ENCODE measurements at places on chromosomes 1 and 21. TPM values are rescaled to one million over a fixed set of nuclear protein-coding genes. Genes with fewer than 3 reads are reported as not detected.

DNA sequence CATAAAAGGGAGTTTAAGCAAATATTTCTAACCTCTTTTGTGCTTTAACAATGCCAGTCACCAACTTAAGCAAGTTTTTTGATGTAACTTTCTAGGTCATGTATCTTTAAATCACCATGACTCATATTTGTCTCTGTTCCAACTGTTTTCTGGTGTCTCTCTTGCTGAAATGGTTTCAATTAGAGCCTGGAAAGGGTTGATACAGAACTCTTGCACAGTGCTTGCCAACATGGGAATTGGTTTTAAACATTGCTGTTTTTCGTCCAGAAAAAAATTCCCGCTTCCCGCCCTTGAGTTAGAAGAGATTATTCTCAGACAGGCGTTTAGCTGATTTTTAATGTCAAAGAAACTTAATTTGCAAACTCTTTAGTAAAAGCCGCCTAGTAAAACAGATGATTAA lies 46.4 kb upstream of the SLC22A15 start:
- DNase-seq = no peak

Gene TTC39A
- total RNA-seq = under 0.01 TPM

GRCh38 chr1:94067196-94067595 lies 53.8 kb downstream of the ABCA4 start:
- DNase-seq = no peak

Gene SHISA4
- 12.7 TPM for total RNA-seq

Gene HSD11B1
- total RNA-seq = 3.6 TPM

- no peak for DNase-seq
Measured at GRCh38 chr1:150210091-150210490, 25.8 kb downstream of the ANP32E start.

DNA sequence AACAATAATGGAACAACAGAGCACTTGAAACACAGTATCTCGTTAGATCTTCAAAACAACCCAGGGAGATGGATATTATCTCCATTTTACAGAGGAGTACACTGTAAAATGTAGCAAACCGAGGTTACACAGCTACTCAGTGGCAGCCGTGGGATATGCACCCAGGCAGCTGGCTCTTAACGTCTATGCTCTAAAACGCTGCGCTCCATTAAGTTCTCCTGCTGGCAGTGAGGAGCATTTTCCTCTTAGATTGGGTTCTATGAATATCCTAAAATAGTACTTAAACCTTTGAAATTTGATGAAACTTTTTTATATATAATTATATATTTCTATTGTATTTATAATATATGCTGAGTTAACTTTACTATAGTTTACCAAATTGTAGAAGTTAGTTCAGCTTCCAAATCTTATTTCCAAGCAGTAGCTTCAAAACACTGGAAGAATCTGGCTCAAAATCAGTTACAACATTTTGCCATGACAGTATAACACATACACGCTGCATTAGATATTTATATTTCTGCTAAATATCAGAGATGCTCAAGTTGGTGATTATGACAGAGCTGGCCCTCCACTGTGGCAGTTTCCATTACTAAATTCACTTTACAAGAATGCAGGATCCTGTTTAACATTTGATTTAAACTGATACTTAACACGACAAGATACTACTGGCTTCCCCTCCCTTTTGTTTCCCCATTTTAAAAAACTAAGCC lies 49.5 kb downstream of the TGFBR3 start:
- DNase-seq = no peak

DNA sequence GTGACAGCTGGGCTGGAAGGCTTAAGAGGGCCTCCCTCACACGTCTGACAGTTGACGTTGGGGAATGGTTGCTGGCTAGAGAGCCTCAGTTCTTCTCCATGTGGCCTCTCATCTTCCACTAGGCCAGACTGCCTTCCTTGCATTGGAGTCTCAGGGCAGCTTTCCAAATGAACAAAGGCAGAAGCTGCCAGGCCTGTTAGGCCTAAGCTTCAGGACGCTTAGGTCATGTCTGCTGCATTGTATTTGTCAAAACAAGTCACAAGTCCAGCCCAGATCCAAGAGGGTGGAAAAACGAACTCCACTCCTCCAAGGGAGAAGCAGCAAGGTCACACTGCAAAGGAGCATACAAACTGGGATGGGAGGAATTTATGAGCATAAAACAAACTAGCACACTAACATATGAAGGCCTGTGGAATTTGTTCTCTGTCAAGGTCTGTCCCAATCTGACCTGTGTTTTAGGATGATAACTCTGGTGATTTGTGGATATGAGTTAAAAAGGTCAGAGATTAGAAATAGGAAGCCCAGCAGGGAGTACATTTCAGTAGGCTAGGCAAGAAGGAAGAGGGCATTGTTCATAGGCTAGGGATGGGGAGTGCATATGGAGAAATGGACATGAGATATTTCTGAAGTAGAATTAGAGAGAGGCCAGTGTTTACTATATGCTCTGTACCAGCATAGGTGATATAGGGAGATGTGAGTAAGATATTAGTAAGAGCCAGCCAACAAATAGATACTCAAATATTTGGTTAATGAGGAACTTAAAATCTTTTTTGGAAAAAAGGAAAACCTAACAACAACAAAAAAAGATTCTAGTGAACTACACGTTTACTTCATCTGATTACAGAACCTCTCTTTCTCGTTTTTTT lies 29.1 kb upstream of the CNN3 start:
- peak; percentile 73 for DNase-seq

DNA sequence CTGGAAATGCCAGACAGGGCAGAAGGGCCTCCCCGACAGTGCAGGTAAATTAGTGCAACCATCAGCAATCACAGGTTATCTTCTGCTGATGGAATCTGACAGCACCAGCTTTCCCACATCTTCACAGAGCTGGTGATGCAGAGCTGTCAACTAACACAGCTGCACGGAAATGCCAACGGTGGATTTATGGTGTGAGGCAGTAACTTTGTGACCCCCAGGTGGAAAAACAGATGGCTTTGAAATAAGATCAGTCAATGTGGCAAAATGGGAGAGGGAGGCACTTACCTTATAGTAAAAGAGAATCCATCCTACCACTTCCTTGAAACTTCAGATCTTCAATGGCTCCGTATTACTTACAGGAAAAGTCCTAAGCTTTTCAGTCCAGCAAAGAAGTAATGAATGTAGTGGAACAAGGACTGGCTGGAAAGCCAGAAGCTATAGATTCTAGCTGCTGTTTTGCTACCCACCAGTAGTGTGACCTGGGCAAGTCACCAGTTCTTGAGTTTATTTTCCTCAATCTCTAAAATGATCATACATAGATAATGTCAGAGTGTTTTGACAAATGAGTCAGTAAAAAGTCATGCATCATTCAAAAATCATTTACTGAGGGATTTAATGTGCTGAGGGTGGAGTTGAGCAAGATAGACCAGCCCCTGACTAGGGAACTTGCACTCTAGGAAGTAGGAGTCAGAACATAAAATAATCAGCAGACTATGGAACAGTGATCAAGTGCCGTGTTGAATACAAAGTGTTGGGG lies 245.7 kb upstream of the JUN start:
- no peak for DNase-seq

DNA sequence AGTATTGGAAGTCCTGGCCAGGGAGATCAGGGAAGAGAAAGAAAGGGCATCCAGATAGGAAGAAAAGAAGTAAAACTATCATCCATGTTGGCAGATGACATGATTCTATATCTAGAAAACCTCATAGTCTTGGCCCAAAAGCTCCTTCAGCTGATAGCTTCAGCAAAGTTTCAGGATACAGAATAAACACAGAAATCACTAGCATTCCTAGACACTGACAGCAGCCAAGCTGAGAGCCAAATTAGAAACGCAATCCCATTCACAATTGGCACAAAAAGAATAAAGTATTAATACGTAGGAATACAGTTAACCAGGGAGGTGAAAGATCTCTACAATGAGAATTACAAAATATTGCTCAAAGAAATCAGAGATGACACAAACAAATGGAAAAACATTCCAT lies 44.6 kb downstream of the ZFYVE9 start:
- DNase-seq = no peak

Gene MSTO1
- total RNA-seq = 14.7 TPM

DNA sequence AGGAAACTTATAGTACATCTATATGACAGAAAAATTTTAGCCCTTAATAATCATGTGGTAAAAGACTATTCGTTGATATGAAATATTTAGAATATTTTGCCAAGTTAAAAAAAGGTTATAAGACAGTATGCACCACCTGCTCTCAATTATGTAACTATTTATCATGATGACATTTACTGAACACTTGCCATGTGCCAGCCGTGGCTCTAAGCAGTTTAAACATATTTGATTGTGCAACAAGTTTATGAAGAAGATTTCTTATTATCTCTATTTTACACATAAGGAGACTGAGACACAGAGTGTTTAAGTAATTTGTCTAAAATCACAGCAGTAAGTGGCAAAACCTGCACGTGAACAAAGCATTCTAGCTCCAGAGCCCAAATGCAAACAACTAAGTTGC lies 199.3 kb upstream of the JUN start:
- no peak for DNase-seq

Gene NLRP3
- 3.1 TPM for total RNA-seq

- DNase-seq = no peak
Measured at GRCh38 chr21:41232013-41232412, 64.1 kb downstream of the BACE2 start.

Gene TMEM35B
- total RNA-seq = 53.8 TPM

Gene BCL2L15
- total RNA-seq = 0.28 TPM

Gene LRRC71
- not detected for total RNA-seq

- DNase-seq = no peak
Measured at GRCh38 chr1:221829327-221830015, 87.6 kb upstream of the DUSP10 start.

GRCh38 chr21:14531757-14532316 lies 14.3 kb downstream of the SAMSN1 start:
- DNase-seq = no peak

Gene MIGA1
- total RNA-seq = 22.2 TPM

All from sigmoid colon (tissue), 7 donors.